Lower leg skin (tissue), 4 donors: ENCODE measurements at places on chromosomes 16 and 17. TPM values are rescaled to one million over a fixed set of nuclear protein-coding genes. Genes with fewer than 3 reads are reported as not detected.

STX8 gene
- 56.4 TPM for total RNA-seq

TNFRSF17 gene
- total RNA-seq = not detected

SLC12A3 gene
- not detected for total RNA-seq

CES3 gene
- 0.59 TPM for total RNA-seq

ESRP2 gene
- total RNA-seq = 107 TPM

KRTAP2-2 gene
- not detected for total RNA-seq

SPNS2 gene
- total RNA-seq = 132 TPM

SLFN12 gene
- total RNA-seq = 1.3 TPM

GRAPL gene
- total RNA-seq = 0.71 TPM

INCA1 gene
- 1.1 TPM for total RNA-seq

KRTAP4-9 gene
- not detected for total RNA-seq

CORO1A gene
- 23.1 TPM for total RNA-seq

GPR139 gene
- total RNA-seq = not detected
